ENCODE measurements at places on chromosomes 2 and 18.

- no peaks in the 10 kb centered on the region for H3K4me1 ChIP-seq
- no peak overlapping the region for H3K4me3 ChIP-seq
- H3K27ac ChIP-seq = no peak overlapping the region
- H3K27me3 ChIP-seq = no peaks in the 10 kb centered on the region
- H3K36me3 ChIP-seq = no peaks in the 10 kb centered on the region
Measured at GRCh38 chr2:56962673-56963072, 778.9 kb downstream of the CCDC85A start.

DNA sequence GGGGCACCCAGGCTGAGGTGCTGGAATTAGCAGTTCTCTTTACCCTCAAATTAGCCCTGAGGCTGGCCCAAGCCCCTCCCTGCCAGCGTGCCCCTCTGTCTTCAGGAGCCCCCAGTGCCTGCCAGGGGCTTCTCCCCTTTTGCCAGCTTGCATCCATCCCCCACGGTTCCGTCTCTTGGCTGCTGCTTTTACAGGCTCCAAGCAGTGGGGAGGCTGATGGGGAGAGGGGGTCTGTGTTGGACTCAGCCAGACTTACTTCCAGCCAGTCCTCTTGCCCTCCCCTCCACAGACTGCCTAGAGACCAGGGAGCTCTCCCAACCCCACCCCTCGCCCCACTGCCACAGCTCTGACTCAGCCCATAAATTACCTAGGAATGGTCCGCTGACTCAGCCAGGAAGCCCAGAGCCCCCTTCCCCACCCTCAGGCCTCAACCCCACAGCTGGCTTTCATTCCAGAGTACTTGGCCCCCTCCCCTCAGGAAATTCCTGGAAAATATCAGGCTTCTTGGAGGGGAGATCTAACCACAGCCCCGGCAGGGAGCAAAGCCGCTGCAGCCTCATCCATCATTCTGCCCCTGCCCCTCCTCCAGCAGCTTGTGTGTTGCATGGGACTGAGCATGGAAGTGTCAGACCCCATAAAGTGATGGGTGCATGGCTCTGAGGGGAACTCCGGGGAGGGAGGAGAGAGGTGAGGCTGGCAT is 184.6 kb downstream of the ZFP36L2 start:
- ATAC-seq = no peak
- no peak overlapping the region for H3K27ac ChIP-seq
- H3K4me1 ChIP-seq = peaks cover 4% of the 10 kb centered on the region
- H3K36me3 ChIP-seq = no peaks in the 10 kb centered on the region
- no peak overlapping the region for H3K4me3 ChIP-seq

DNA sequence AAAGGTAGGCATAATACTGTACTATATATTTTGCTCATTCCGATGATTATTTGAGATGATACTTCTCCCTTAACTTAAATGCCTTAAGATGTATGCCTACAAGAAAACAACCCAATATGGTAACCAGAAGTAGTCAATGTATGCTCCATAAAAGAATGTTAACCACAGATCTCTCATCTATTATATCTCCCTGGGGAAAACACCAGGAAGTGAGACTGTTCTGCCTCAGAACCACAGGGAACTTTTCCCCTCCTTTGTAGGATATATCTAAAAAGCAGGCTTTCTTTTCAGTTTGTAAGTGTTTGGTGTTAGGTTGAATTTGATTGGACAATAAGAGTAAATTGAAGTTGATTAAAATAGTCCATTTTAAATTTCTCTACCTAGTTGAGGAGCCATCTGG is 1160.5 kb upstream of the NXPH2 start:
- H3K27ac ChIP-seq = no peak overlapping the region
- no peaks in the 10 kb centered on the region for H3K4me1 ChIP-seq
- ATAC-seq = no peak
- no peaks in the 10 kb centered on the region for H3K36me3 ChIP-seq
- H3K27me3 ChIP-seq = no peaks in the 10 kb centered on the region

- ATAC-seq = peak; percentile 55
- H3K27me3 ChIP-seq = peaks cover 41% of the 10 kb centered on the region
- peaks cover 4% of the 10 kb centered on the region for H3K36me3 ChIP-seq
- H3K27ac ChIP-seq = no peak overlapping the region
Measured at GRCh38 chr2:236507393-236508085, 62.1 kb upstream of the ACKR3 start.

DNA sequence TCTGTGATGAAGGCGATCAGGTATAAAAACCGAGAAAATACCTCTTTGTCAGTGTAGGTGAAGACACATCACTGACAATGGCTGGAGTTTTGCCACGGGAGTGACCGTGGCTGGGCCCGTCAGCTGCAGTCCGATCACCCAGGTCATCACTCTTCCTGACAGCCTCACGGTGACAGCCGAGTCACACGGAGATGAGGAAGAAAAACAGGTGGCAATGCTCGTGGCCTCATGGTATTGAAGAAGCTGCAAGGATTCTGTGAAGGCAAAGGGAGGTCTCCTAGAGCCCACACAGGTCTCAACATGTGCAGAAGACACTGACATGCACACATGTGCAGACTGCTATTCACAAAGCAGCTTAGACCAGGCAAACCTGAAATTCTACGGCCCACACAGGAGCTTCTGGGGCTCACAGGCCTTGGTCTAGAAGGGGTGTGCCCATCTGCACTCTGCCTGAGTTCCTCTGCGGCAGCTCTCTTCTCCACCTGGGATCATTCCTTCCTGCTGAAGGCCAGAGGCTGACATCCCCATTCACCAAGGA is 7.4 kb downstream of the COPS9 start:
- peaks cover 78% of the 10 kb centered on the region for H3K36me3 ChIP-seq
- no peaks in the 10 kb centered on the region for H3K27me3 ChIP-seq
- no peak overlapping the region for H3K4me3 ChIP-seq
- H3K27ac ChIP-seq = no peak overlapping the region

- no peak overlapping the region for H3K4me3 ChIP-seq
- H3K27me3 ChIP-seq = no peaks in the 10 kb centered on the region
- no peak overlapping the region for H3K27ac ChIP-seq
- H3K36me3 ChIP-seq = no peaks in the 10 kb centered on the region
- no peak for ATAC-seq
- H3K4me1 ChIP-seq = no peaks in the 10 kb centered on the region
Measured at GRCh38 chr2:181877181-181877664, 14.3 kb upstream of the ITPRID2 start.

- H3K27me3 ChIP-seq = peaks cover 5% of the 10 kb centered on the region
- H3K4me3 ChIP-seq = no peak overlapping the region
- H3K4me1 ChIP-seq = no peaks in the 10 kb centered on the region
- H3K27ac ChIP-seq = no peak overlapping the region
Measured at GRCh38 chr18:46377557-46377956, 273.4 kb downstream of the HAUS1 start.

GRCh38 chr2:226792155-226792881 is 7.3 kb downstream of the IRS1 start:
- H3K36me3 ChIP-seq = no peaks in the 10 kb centered on the region
- no peak for ATAC-seq
- no peaks in the 10 kb centered on the region for H3K27me3 ChIP-seq

DNA sequence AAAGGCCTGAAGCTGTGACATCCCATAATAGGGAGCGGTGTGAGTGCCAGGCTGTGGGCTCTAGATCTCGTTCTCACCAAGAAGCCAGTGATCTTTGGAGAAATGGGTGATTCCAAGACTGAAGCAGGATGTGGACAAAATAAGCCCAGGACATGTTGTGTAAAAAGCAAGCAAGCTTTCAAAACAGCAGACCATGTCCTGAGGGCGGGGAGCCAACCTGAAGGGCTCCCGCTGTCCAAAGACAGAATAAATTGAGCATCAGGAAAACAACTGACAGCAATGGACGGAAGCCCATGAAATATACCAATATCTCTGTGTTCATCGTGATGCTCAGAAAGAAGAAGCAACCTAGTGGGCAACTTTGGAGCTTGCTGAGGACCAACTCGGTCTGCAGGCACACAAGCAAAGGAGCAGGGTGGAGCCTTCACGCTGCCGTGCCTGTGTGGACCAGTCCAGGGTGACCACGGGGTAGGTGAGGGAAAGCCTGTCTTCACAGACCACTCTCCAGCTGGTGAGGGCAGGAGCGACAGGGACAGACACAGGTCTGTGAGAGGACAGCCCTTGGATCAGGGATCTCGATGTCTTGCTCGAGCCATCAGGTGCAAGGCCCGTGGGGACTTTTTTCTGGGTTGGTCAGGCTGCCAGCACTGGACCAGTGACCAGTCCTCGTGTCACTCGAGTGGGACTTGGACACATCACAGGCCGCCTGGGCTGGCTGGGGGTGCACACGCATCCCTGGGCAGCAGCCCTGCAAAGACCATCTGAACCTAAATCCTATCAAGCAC is 21.5 kb downstream of the MTERF4 start:
- H3K4me1 ChIP-seq = peaks cover 18% of the 10 kb centered on the region
- H3K27ac ChIP-seq = peak overlapping the region; percentile 22
- H3K36me3 ChIP-seq = peaks cover 31% of the 10 kb centered on the region
- ATAC-seq = no peak

GRCh38 chr2:47598476-47598875 is 184.5 kb upstream of the MSH6 start:
- no peaks in the 10 kb centered on the region for H3K36me3 ChIP-seq
- no peaks in the 10 kb centered on the region for H3K27me3 ChIP-seq
- H3K27ac ChIP-seq = no peak overlapping the region
- no peak for ATAC-seq
- no peak overlapping the region for H3K4me3 ChIP-seq
- H3K4me1 ChIP-seq = no peaks in the 10 kb centered on the region

- no peak for ATAC-seq
- H3K27me3 ChIP-seq = no peaks in the 10 kb centered on the region
- no peak overlapping the region for H3K27ac ChIP-seq
- no peaks in the 10 kb centered on the region for H3K4me1 ChIP-seq
- no peaks in the 10 kb centered on the region for H3K36me3 ChIP-seq
Measured at GRCh38 chr2:21452263-21452662, 328.5 kb downstream of the TDRD15 start.

DNA sequence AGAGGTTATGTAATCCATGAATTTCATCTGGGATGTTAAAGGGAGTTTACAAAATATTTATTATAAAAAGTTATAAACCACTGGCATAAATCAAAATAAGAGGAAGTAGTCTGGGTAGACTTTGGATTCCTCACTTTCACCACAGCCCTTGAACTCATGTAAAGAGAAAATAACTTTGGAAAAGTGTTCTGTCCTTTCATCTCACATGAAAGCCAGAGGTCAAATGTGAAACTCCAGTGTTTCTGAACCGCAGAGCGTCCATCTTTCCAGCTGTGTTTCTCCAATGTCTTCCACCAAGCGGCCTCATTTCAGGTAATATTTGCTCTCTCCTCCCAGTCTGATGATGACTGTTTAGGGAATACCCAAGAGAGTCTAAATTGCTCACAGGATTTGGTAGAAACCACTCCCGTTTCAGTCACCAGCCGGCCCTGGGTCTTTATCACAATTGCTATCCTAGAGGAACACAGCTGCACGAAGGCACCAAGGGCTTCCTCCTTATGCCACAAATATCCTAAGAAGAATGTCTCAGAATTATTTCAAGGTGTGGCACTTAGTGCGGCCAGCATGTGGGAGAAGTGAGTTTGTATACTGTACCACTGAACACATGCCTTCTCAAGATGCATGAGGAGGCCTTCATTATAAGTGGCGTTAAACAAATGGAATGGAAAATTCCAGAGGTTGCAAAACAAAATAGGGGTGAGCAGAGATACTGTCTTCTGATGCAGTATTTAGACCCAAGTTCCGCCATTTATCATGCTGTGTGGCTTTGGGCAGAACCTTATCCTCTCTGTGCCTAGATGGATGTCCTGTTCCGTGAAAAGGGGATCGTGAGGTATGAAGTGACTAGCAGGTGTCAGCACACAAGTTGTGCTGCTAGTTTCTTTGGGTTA is 63.8 kb downstream of the ACTR2 start:
- ATAC-seq = no peak
- H3K36me3 ChIP-seq = no peaks in the 10 kb centered on the region
- peaks cover 32% of the 10 kb centered on the region for H3K27me3 ChIP-seq
- H3K4me1 ChIP-seq = no peaks in the 10 kb centered on the region
- H3K4me3 ChIP-seq = no peak overlapping the region

DNA sequence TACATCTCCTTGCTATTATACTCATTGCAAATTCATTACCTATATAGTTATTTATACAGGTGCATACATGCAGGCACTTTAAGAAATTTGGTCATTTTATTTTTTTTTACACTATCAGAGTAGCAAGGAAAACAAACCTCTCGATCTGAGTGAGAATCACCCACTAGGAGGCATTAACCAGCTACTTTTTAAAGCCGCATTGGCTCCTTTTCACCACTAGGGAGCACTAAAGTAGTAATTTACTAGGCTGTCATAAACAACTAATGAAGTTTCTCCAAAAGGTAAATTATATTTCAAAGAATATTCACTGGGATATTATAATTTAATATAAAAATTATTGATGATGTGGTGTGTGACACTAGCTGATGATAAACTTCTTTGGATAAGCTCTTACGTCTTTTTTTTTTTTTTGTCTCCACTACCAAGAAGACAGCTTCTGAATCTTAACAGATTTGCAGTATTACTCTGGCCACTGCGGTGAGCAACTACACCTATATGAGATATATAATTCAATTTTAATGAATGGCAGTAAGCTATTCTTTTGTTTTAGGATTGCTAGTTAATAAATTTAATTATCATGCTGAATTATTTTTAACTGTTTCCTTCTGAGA is 101.9 kb downstream of the NOL4 start:
- no peaks in the 10 kb centered on the region for H3K4me1 ChIP-seq
- H3K27ac ChIP-seq = no peak overlapping the region
- ATAC-seq = no peak
- no peak overlapping the region for H3K4me3 ChIP-seq
- no peaks in the 10 kb centered on the region for H3K36me3 ChIP-seq

- H3K36me3 ChIP-seq = no peaks in the 10 kb centered on the region
- H3K4me3 ChIP-seq = no peak overlapping the region
- peaks cover 24% of the 10 kb centered on the region for H3K27me3 ChIP-seq
- no peaks in the 10 kb centered on the region for H3K4me1 ChIP-seq
- no peak for ATAC-seq
- no peak overlapping the region for H3K27ac ChIP-seq
Measured at GRCh38 chr2:236306825-236307540, 42.8 kb upstream of the ASB18 start.

GRCh38 chr18:69455125-69455524 is 54.4 kb downstream of the DOK6 start:
- no peaks in the 10 kb centered on the region for H3K4me1 ChIP-seq
- H3K27me3 ChIP-seq = no peaks in the 10 kb centered on the region

- no peaks in the 10 kb centered on the region for H3K36me3 ChIP-seq
- ATAC-seq = no peak
- H3K4me3 ChIP-seq = no peak overlapping the region
- H3K27me3 ChIP-seq = peaks cover 11% of the 10 kb centered on the region
Measured at GRCh38 chr2:29697715-29698114, 223.7 kb downstream of the ALK start.

- H3K27ac ChIP-seq = peak overlapping the region; percentile 82
- peaks cover 10% of the 10 kb centered on the region for H3K27me3 ChIP-seq
- H3K4me3 ChIP-seq = peak overlapping the region; percentile 86
- H3K36me3 ChIP-seq = peaks cover 21% of the 10 kb centered on the region
Measured at GRCh38 chr2:219596954-219597551, 604 bp upstream of the STK11IP start.

GRCh38 chr2:23268467-23269263 is 116.3 kb upstream of the KLHL29 start:
- ATAC-seq = no peak
- H3K4me1 ChIP-seq = no peaks in the 10 kb centered on the region
- H3K27me3 ChIP-seq = no peaks in the 10 kb centered on the region
- H3K27ac ChIP-seq = no peak overlapping the region
- no peaks in the 10 kb centered on the region for H3K36me3 ChIP-seq

- no peak overlapping the region for H3K4me3 ChIP-seq
- ATAC-seq = no peak
- peaks cover 86% of the 10 kb centered on the region for H3K4me1 ChIP-seq
- no peaks in the 10 kb centered on the region for H3K27me3 ChIP-seq
- H3K27ac ChIP-seq = peak overlapping the region; percentile 97
Measured at GRCh38 chr18:79463424-79463960, 67.8 kb downstream of the NFATC1 start.

GRCh38 chr2:44692821-44693220 is 248.7 kb upstream of the SIX3 start:
- H3K4me1 ChIP-seq = peaks cover 6% of the 10 kb centered on the region
- H3K27ac ChIP-seq = no peak overlapping the region
- H3K27me3 ChIP-seq = no peaks in the 10 kb centered on the region
- H3K36me3 ChIP-seq = no peaks in the 10 kb centered on the region

All from stimulated activated memory B cell treated with anti-CD40 and anti-IgM and Interleukin-4, amounts not matched to agents 10 μg/mL and 1 μg/mL and 100 μg/mL, for 72 hours (primary cell).